ENCODE measurements at places on chromosomes 5 and 9.
A peak's percentile ranks its signal among the peaks of the same experiment; 100 is the strongest.

DNA sequence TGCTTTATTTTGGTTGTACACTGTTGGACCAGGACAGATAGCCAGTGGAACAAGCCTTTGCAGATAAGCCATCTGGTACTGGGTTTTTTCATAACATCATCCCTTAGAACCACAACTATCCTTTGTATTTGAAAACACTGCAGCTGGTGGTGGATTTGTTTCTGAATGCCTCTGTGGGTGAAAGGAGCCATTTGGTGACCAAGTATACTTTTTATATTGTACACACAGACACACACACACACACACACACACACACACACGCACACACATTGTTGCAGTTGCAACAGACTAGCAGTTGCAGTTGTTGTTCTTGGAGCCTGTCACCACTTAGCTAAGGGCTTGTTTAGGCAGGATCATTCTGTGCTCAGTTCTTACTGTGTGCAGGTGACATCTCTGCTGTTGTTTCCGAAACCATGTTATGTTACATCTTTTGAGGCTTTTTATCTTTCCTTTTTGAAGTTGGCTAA, 22.9 kb upstream of the CAVIN4 start:
- no peak overlapping the region for H3K27ac ChIP-seq
- H3K4me3 ChIP-seq = no peak overlapping the region
- H3K27me3 ChIP-seq = no peaks in the 10 kb centered on the region
- no peaks in the 10 kb centered on the region for H3K36me3 ChIP-seq
- no peak for DNase-seq

DNA sequence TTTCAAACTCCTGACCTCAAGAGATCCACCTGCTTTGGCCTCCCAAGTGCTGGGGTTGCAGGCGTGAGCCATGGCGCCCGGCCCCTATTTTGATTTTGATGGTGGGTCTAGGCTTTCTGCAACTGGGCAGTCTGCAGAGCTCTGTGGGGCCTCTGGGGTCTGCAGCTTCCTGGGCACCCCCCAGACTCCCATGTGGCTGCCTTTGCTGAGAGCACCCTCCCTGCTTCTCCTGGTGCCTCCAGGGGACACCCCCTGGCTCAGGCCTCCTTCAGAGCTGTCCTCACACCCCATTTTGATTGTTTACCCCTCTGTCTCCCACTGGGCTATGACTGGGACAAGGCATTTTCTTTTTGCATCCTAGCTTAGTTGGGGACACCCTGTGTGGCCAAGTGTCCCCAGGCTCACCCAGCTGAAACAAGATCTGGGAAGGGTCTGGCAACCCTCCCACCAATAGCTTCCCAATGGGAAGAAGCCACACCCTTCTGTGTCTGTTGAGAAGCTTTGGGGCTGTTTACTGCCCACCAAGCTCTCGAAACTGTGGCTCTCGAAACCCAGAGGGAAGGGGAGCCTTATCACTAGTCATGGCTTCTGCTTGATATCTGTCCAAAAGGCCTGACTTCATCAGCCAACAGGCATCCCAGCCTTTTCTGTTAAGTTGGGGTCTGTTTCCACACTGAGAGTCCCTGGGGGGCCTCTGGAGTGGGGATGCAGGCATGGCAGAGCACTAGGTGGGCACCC, 204.4 kb upstream of the IER5L start:
- no peak overlapping the region for H3K27ac ChIP-seq
- DNase-seq = no peak
- peaks cover 14% of the 10 kb centered on the region for H3K4me1 ChIP-seq

GRCh38 chr5:59800347-59800893, 93.1 kb downstream of the PDE4D start:
- H3K4me1 ChIP-seq = peaks cover 8% of the 10 kb centered on the region
- H3K27me3 ChIP-seq = no peaks in the 10 kb centered on the region
- H3K4me3 ChIP-seq = no peak overlapping the region
- H3K36me3 ChIP-seq = no peaks in the 10 kb centered on the region
- H3K27ac ChIP-seq = no peak overlapping the region

- no peaks in the 10 kb centered on the region for H3K27me3 ChIP-seq
- no peak for DNase-seq
- H3K27ac ChIP-seq = no peak overlapping the region
- H3K4me3 ChIP-seq = no peak overlapping the region
- no peaks in the 10 kb centered on the region for H3K36me3 ChIP-seq
- H3K4me1 ChIP-seq = no peaks in the 10 kb centered on the region
Measured at GRCh38 chr5:172630986-172631385, 10.1 kb upstream of the NEURL1B start.

GRCh38 chr5:66538126-66538525, 58.1 kb upstream of the MAST4 start:
- H3K36me3 ChIP-seq = no peaks in the 10 kb centered on the region
- H3K4me1 ChIP-seq = no peaks in the 10 kb centered on the region
- H3K4me3 ChIP-seq = no peak overlapping the region
- no peaks in the 10 kb centered on the region for H3K27me3 ChIP-seq

- H3K4me1 ChIP-seq = peaks cover 22% of the 10 kb centered on the region
- H3K27ac ChIP-seq = no peak overlapping the region
- H3K27me3 ChIP-seq = no peaks in the 10 kb centered on the region
- H3K4me3 ChIP-seq = no peak overlapping the region
Measured at GRCh38 chr5:40511801-40512200, 167.9 kb upstream of the PTGER4 start.

- H3K4me1 ChIP-seq = peaks cover 19% of the 10 kb centered on the region
- H3K27me3 ChIP-seq = no peaks in the 10 kb centered on the region
- DNase-seq = no peak
- no peak overlapping the region for H3K4me3 ChIP-seq
Measured at GRCh38 chr9:121734465-121734864, 83.0 kb downstream of the DAB2IP start.

DNA sequence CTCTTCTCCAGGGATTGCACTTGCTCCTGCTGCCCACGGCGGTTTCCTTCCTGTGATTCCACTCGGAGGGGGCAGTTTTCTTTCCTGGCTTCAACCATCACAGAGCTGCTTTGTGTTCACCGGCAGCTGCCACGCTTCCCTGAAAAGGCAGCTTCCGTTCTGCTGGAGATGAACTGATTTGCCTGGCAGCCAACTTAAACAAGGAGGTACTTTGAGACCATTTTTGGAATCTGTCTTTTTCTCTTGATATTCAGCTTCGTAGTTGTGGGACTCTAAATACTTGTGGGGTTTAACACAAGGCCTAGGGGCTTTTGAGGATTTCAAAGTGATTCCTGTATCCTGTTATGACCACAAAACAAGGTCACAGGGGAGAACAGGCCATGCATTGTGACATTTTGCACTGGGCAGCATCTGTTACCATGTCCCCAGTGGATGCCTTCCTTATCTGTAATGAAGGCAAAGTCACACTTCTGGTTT, 192.0 kb downstream of the MTRR start:
- H3K4me3 ChIP-seq = no peak overlapping the region
- no peaks in the 10 kb centered on the region for H3K36me3 ChIP-seq
- no peaks in the 10 kb centered on the region for H3K4me1 ChIP-seq

- peaks cover 6% of the 10 kb centered on the region for H3K4me1 ChIP-seq
- no peaks in the 10 kb centered on the region for H3K27me3 ChIP-seq
- no peaks in the 10 kb centered on the region for H3K36me3 ChIP-seq
- H3K4me3 ChIP-seq = no peak overlapping the region
- DNase-seq = peak; percentile 51
Measured at GRCh38 chr9:31119890-31120454, 1264.5 kb upstream of the ACO1 start.

GRCh38 chr5:68547056-68547455, 331.5 kb downstream of the PIK3R1 start:
- no peak for DNase-seq
- no peaks in the 10 kb centered on the region for H3K36me3 ChIP-seq
- H3K4me3 ChIP-seq = no peak overlapping the region
- H3K27me3 ChIP-seq = no peaks in the 10 kb centered on the region
- no peaks in the 10 kb centered on the region for H3K4me1 ChIP-seq

- H3K27me3 ChIP-seq = no peaks in the 10 kb centered on the region
- peaks cover 40% of the 10 kb centered on the region for H3K36me3 ChIP-seq
- H3K4me3 ChIP-seq = no peak overlapping the region
- no peak overlapping the region for H3K27ac ChIP-seq
- H3K4me1 ChIP-seq = no peaks in the 10 kb centered on the region
Measured at GRCh38 chr5:170067152-170067551, 38.5 kb upstream of the FOXI1 start.

GRCh38 chr9:90906316-90907055, 104.9 kb downstream of the SYK start:
- H3K36me3 ChIP-seq = no peaks in the 10 kb centered on the region
- H3K27me3 ChIP-seq = no peaks in the 10 kb centered on the region
- H3K4me3 ChIP-seq = no peak overlapping the region
- no peak overlapping the region for H3K27ac ChIP-seq
- no peak for DNase-seq
- no peaks in the 10 kb centered on the region for H3K4me1 ChIP-seq

GRCh38 chr9:89038382-89039103, 47.3 kb downstream of the S1PR3 start:
- no peaks in the 10 kb centered on the region for H3K4me1 ChIP-seq
- no peaks in the 10 kb centered on the region for H3K36me3 ChIP-seq
- DNase-seq = no peak
- no peak overlapping the region for H3K27ac ChIP-seq
- H3K27me3 ChIP-seq = no peaks in the 10 kb centered on the region
- no peak overlapping the region for H3K4me3 ChIP-seq

- no peaks in the 10 kb centered on the region for H3K27me3 ChIP-seq
- no peak for DNase-seq
- H3K36me3 ChIP-seq = peaks cover 25% of the 10 kb centered on the region
Measured at GRCh38 chr9:33267151-33267767, 2.4 kb downstream of the CHMP5 start.

- H3K4me1 ChIP-seq = peaks cover 40% of the 10 kb centered on the region
- no peak overlapping the region for H3K27ac ChIP-seq
- H3K36me3 ChIP-seq = no peaks in the 10 kb centered on the region
- DNase-seq = no peak
Measured at GRCh38 chr5:56159521-56159947, 73.6 kb downstream of the ANKRD55 start.

GRCh38 chr9:98391867-98392266, 136.4 kb upstream of the TBC1D2 start:
- DNase-seq = no peak
- peaks cover 10% of the 10 kb centered on the region for H3K4me1 ChIP-seq
- H3K27me3 ChIP-seq = no peaks in the 10 kb centered on the region
- no peak overlapping the region for H3K27ac ChIP-seq

- H3K4me1 ChIP-seq = peaks cover 19% of the 10 kb centered on the region
- H3K4me3 ChIP-seq = no peak overlapping the region
- no peaks in the 10 kb centered on the region for H3K27me3 ChIP-seq
- DNase-seq = peak; percentile 20
Measured at GRCh38 chr9:5851445-5851844, 18.5 kb upstream of the ERMP1 start.

GRCh38 chr9:87888501-87888900, 5.8 kb downstream of the SPATA31E1 start:
- no peak for DNase-seq
- no peaks in the 10 kb centered on the region for H3K27me3 ChIP-seq
- H3K27ac ChIP-seq = no peak overlapping the region
- no peak overlapping the region for H3K4me3 ChIP-seq

- H3K36me3 ChIP-seq = no peaks in the 10 kb centered on the region
- no peak overlapping the region for H3K4me3 ChIP-seq
- no peaks in the 10 kb centered on the region for H3K27me3 ChIP-seq
- DNase-seq = no peak
Measured at GRCh38 chr5:83927140-83927733, 206.6 kb upstream of the HAPLN1 start.

GRCh38 chr9:108180541-108180940, 675.2 kb downstream of the ACTL7B start:
- H3K4me1 ChIP-seq = no peaks in the 10 kb centered on the region
- DNase-seq = no peak
- H3K4me3 ChIP-seq = no peak overlapping the region

Data from CD8-positive, alpha-beta memory T cell (primary cell).